Activated CD4-positive, CD25-positive, alpha-beta regulatory T cell treated with anti-CD3 and anti-CD28 coated beads, Interleukin-2, amount 50 U/mL, for 24 hours (primary cell): ENCODE measurements at places on chromosomes 12 and 14.

GRCh38 chr12:44542716-44543115 is 333.4 kb downstream of the NELL2 start:
- ATAC-seq = no peak

DNA sequence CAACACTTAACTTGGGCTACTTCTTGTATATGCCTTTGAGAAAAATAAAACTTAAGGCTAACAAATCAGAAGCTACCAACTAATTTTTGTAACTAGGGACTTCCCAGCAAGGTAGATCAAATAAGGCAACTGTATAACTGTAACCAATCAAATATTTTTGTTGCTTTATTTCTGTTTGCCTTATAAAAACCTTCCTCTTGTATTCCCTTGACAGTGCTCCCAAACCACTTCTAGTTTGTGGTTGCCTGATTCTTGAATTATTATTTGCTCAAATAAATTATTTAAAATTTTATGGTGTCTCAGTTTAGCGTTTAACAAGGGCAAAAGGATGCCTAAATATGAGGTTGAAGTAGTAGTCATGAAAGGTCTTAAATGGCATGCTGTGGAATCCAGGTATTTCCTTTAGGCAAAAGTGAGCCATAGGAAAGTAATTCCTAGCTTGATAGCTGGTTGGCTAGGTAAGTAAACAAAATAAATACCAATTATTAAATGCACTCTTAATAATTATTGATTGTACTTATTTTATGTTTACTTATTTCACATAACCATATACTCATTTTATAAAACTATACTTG is 632.6 kb downstream of the RPL10L start:
- ATAC-seq = no peak

- ATAC-seq = peak; percentile 25
Measured at GRCh38 chr12:89566615-89567014, 40.8 kb upstream of the POC1B start.

GRCh38 chr14:52061390-52061789 is 7.5 kb downstream of the NID2 start:
- ATAC-seq = no peak

DNA sequence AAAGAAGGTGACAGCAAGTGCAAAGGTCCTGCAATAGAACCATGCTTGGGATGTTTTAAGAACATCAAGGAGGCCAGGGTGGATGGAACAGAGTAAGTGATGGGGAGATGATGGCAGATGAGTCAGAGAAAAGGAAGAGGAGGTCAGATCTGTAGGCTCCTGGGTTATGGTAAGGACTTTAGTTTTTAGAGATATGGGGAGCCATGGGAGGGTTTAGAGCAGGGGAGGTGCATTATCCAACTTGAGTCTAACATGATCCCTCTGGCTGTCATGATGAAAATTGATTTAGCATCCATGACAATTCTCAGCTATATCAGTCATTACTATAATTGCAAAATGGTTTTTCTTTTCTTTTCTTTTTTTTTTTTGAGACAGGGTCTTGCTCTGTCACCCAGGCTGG is 7.3 kb upstream of the PLBD2 start:
- no peak for ATAC-seq

GRCh38 chr12:38761636-38762342 is 143.6 kb downstream of the CPNE8 start:
- ATAC-seq = no peak

DNA sequence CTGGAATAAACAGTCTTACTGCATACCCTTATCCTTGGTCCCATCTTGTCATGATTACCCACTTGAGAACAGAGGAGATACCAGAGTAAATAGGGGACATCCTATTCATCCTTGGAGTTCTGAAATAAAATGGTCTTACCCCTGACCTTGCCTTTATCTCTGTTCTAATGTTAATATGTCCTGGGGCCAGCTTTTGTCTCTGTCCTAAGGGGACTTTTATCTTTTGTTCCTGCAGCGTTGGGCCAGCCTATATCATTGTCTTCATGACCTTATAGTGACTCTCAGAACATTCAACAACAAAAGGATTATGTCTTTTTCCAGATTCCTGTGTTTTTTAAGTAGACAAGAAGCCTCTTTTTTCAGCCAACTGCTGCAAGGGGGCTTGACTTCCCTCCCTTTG is 1057.5 kb downstream of the LRFN5 start:
- no peak for ATAC-seq

- ATAC-seq = no peak
Measured at GRCh38 chr12:5258926-5259325, 173.0 kb upstream of the NTF3 start.

DNA sequence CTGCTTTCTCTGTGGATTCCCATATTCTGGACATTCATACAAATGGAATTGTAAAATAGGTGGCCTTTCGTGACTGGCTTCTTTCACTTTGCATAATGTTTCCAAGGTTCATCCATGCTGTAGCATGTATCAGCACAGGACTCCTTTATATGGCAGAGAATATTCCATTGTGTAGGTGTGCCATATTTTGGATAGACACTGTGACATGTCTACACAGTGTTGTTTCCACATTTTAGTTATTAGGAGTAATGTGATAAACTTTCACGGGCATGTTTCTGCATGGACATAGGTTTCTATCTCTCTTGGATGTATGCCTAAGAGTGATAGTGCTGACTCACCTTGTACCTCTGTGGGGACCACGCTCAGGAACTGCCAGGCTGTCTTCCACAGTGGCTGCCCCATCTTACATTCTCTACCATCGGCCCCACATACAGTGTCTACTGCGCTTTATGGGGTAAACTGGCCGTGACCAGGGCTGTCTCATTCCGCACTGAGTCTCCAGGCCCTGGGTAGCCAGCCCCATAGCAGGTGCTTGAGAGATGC is 7.1 kb upstream of the KRT84 start:
- no peak for ATAC-seq

DNA sequence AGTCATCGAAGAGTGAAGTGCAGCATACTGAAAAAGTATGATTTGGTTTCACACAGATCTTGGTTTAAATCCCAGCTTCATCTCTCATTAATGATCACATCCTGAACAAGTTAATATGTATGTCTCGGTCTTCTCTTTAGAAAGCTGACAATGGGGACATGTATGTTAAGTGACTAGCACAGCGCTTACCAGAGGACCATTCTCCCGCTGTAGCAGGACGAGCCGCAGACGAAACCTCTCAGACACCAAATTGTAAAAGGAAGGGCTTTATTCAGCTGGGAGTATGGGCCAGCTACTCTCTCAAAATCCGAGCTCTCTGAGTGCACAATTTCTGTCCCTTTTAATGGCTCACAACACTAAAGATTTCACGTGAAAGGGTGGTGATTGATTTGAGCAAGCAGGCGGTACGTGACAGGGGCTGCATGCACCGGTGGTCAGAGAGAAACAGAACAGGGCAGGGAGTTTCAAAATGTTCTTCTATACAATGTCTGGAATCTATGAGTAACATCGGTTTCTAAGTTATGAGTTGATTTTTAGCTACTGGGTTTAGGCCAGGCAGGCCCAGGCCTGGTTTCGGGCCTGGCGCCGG is 682.4 kb downstream of the DIO2 start:
- ATAC-seq = no peak

GRCh38 chr14:28676479-28676878 is 90.1 kb upstream of the FOXG1 start:
- no peak for ATAC-seq

DNA sequence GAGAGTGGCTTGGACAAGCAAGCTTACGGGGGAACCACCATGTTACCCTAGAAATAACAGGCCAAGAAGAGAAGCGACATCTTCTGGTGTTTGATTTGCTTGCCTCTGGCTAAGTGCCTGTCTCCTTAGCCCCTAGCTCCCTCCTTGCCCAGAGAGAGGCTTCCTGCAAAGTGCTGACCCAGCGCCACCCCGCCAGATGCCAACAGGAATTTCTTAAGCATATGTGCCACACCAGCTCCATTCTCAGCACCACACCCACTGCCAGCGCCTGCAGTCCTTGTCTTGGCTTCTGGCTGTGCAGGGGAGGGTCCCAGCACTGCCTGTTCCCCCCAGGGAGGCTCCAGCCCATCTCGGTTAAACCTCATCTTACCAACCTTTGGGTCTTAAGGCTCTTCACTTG is 74.2 kb upstream of the NCOR2 start:
- ATAC-seq = no peak

GRCh38 chr14:95044463-95045105 is 112.7 kb downstream of the DICER1 start:
- no peak for ATAC-seq

DNA sequence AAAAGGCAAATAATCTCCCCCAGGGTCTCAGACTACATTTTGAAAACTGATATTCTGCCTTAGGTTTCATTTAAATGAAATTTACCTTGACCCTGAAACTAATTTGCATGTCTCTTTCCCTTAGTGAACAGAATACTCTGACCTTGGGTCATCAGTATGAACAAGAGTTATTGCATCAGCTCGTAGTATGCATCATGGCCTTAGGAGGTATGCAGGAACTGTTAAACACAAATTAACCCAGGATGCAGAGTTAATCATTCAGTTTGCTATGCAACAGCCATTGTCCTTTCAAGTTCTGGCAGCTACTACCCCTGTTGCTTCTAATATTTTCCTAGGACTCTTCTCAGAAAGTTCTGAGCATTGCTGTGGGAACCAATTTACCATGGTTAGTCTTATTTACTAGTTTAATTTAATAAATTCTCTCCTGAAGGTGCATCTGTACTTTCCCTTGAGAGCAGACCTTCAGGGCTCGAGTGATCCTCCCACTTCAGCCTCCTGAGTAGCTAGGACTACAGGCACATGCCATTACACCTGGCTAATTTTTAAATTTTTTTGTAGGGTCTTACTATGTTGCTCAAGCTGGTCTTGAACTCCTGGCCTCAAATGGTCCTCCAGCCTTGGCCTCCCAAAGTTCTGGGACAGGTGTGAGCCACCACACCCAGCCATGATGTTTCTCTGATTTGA is 126.7 kb downstream of the TTC6 start:
- no peak for ATAC-seq

GRCh38 chr12:124993626-124994436 is at the start of gene BRI3BP:
Gene BRI3BP, plus strand, starts transcription at chr12:124993645. Its CDS starts 146 bp downstream, at chr12:124993791.
- ATAC-seq = peak; percentile 25

GRCh38 chr14:94157197-94157596 is 16.9 kb upstream of the PPP4R4 start:
- no peak for ATAC-seq

- peak; percentile 75 for ATAC-seq
Measured at GRCh38 chr12:48988030-48988649, 10.0 kb downstream of the WNT1 start.

DNA sequence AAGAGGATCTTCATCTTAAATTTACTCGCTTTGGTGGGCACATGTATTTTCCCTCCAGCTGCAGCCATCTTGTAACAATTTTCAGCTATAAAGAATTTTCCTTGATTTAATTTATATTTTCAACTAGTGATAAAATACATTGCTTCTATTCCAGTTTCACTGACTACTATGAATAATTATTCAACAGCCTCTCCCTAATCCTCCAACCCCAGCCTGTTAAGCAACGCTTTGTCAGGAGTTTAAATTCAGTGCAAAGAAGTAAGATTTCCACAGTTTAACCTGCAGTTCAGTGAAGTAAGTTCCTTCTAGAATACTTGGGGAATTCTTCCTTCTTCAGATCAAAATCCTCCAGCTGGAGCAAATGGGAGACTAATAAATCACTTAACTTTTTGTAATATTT is 180.2 kb downstream of the MSRB3 start:
- ATAC-seq = no peak

- no peak for ATAC-seq
Measured at GRCh38 chr12:107767466-107767865, 6.5 kb upstream of the PRDM4 start.

GRCh38 chr14:106141242-106142220 is 615.1 kb downstream of the TMEM121 start:
- no peak for ATAC-seq

DNA sequence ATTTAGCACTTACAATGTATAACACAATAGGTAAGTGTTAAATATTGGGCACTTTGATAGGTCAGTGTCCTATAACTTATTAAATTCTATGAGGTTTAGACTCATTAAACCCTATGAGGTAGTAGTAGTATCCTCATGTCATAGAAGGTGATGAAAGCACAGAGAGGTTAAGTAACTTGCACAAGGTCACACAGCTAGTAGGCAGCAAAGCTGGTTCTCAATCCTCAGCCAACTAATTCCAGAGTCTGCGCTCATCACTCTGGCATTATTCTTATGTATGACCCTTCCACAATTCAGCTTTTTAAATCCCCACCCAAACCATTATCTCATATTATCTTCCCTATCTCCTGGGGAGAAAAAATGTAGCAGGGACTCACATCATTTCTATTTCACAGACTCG is 141.1 kb downstream of the KSR2 start:
- ATAC-seq = no peak

DNA sequence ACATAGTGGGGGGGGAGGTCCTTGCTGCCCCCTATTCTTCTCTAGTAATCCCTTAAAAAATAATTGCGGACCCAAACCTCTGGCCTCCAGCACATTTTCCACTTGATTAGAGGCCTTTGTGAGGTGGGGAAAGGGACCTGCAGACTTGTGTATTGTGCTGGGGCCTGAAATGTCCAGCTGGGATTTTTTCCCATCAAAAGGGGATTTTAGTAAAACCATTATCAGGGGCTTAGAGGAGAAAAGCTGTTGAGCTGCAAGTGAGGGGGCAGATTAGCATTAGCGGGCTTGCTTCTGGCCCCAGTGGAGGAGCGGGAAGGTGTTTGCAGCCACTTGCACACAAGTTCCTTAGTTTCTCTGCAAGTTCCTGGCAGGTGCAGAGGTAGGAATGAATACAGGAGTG is 13.9 kb downstream of the FBXL14 start:
- ATAC-seq = no peak

- ATAC-seq = no peak
Measured at GRCh38 chr12:57159311-57159710, 11.9 kb upstream of the LRP1-AS start.

DNA sequence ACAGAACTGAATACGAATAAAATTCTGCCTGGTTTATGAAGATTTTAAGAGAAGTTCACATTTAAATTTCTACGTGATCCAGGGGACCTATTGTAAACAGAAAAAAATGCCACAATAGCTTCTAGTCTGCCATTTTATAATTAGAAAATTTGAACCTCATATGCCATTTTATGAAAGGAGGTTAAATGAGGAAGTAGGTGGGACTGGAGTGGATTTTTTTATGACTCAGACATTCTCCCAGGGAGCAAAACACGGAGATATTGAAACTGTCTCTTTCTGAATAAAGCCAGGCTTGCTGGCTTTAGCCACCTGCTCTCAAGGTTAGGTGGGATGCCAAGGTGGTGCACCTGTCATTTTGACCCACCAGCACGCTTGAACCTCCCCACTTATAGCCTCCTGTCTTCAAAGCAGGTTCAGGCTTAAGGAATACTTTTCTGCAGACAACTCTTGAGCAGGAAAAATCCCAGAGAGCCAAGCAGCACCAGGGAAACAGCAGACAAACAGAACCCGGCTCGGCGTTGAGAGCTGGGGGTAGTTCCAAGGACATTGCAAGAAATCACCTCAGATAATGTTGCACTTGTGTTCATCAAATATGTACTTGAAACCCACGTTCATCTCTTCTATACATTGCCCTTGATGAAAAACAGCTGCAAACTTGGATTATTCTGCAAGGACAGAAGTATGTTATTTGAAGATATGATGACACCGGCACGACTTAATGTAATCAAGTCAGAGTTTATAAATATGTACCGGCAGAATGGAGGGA is 203.7 kb downstream of the PPM1H start:
- ATAC-seq = no peak
